ENCODE measurements at places on chromosomes 16 and 17.

- no peak for DNase-seq
These were observed 318.1 kb upstream of the GOT2 start for GRCh38 chr16:59052231-59052630.

GRCh38 chr17:29257756-29258155 is 11.1 kb downstream of the CRYBA1 start:
- no peak for DNase-seq

GRCh38 chr16:68921637-68922036 is 78.3 kb downstream of the TANGO6 start:
- DNase-seq: no peak

GRCh38 chr17:67573987-67574657 is 143.6 kb upstream of the NOL11 start:
- DNase-seq: no peak

DNA sequence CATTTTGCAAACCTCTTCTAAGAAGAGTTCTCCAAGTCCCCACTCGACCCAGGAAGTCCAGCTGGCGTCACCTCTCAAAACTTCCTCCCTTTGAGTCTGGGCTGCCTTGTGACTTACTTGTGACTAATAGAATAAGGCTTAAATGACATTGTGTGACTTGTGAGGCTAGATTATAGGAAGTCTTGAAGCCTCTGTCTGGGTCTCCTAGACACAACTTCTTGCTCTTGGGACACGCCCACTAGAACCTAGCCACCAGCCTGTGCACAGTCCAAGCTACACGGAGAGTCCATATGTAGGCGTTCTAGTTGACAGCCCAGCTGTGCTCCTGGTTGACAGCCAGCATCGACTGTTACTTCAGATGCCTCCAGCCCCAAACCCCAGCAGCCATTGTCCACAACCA is 66.7 kb upstream of the TANC2 start:
- no peak for DNase-seq

- DNase-seq: no peak
These were observed 71.9 kb upstream of the GSE1 start for GRCh38 chr16:85541181-85541580.

DNA sequence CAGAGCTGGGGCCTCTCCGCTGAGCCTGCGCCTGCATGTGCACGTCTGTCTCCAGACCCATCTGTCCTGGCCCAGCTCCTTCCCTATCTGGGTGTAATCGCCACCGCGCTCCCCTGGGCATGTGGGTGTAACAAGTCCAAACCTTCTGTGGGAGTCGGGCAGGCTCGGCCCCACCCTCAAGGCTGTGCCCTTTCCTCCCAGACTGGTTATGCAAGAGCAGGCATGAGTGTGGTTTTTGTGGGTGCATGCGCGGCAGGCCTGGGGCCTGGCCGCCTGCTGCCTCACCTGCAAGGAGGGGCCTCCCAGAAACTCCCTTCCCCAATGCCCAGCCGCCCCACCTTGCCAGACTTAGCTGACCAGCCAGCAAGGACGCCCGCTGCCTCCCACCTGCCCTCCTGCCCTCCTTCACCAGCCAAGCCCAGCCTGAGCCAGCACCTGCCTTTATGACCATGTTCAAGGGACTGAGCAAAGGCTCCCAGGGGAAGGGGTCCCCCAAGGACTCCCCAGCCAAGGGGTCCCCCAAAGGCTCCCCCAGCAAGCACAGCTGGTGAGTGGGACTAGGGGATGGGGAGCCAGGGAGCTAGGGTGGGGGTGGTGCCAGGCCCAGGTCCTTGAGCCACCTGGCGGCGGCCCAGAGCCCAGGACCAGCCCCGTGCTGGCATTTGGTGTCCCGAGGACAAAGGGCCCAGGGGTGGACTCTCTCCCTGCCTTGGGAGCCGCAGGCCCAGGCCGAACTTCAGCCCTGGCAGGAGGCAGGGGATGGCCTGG is at the start of gene EVPLL:
Gene EVPLL, plus strand, starts transcription at position 342 of the 768 bp plus-strand sequence. CDS start 3,160 bp downstream, outside the sequence.
- DNase-seq: no peak

DNA sequence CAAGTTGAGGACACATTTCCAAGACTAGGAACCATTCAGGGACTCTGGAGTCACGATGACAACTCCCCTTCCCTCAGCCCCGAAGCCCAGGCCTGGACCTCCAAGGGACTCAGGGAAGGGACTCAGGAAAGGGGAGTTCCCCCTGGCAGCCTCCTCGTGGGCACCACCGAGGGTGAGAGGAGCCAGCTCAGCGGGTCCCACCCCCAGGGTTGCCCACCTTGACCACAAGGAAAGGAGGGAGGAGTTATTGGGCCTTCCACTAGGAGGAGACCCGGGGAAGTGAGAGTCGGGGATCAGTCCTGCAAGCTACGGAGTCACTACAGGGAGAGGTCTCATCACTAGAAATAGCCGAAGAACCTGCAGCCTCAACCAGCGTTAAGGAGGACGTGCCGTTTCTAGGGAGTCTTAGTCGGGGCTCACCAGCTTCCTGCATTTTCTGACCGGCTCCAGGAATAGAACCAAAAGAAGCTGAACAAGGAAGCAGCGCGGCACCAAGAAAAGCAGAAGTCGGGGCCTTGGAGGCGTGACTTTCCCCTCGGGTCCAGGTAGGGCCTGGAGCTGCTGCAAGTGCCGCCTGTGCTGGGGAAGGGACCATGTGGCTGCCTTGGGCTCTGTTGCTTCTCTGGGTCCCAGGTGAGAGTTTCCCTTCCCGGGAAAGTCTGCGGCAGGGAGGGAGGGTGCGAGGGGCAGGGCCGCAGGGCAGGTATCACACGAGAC is at the start of gene CD300A:
Gene CD300A, plus strand, starts transcription at position 524 of the 717 bp plus-strand sequence. Its CDS starts 70 bp downstream, at position 594.
- no peak for DNase-seq

DNA sequence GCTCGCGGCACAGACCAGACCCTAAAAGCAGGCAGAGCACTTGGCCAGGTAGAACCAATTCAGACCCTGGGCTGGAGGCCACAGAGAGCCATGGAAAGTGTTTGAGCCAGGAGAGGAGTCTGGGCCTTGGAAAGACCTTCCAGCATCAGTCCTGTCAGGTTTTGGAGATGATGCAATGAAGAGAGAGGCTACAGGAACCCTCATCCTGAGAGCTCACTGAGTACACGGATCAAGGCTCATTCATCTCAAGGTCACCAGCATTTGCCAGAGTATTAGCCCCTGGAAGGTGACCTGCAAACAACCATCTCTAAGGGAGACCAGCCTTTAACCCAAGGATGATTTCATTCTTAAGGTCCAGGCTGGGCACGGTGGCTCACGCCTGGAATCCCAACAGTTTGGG is 27.8 kb downstream of the TLE7 start:
- no peak for DNase-seq

GRCh38 chr16:85869785-85870558 is 29.0 kb upstream of the IRF8 start:
- DNase-seq: peak; percentile 18

- no peak for DNase-seq
These were observed 309 bp downstream of the FOXJ1 start for GRCh38 chr17:76140661-76141211.

DNA sequence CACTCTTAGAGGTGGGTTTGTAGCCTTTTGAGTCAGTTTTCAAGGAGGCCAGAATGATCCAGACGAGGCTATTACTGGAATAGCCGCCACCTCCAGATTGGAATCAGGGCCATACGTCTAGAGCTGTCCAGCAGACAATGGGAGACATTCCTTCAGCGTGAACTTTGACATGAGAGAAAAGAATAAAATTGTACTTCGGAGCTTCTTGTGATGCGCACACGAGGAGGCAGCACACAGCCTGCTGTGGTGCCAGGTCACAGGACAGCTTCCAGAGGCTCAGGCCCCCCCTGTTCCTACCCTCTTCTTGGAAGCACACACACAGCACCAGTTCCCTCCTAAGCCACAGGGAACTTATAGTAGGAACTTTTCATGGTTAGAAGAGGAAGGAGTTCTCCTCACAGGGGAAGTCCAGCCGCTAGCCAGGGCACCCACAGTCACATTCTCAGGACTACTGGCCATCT is 81.0 kb downstream of the VPS53 start:
- DNase-seq: no peak

DNA sequence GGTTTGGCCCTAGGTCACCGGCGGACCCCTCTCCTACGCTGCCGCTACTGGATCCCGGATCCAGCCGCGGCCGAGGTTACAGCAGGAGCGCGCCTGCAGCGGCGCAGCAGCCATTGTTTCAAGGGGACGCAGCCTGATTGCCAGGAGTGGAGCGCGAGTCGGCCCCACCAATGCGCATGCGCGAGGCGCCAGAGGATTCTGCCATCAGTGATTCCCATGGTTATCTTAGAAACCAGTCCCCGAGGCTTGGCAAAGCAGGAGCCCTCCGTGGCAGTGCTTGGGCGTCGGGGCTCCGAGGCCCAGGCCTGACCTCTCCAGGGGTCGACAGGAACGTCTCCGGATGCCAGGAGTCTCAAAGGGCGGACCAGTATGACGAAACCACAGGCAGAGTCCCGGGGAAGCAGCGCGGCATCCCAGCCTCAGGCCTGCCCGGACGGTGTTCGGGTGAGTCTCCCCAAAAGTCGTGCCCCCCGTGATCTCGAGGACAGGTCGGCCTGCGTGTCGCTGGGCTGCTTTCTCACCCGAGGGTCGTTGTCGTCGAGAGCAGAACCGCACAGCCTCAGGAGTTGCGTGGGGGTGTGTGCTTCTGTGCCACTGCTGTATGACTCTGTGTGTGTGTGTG is 608.5 kb downstream of the KCNJ18 start:
- DNase-seq: no peak

DNA sequence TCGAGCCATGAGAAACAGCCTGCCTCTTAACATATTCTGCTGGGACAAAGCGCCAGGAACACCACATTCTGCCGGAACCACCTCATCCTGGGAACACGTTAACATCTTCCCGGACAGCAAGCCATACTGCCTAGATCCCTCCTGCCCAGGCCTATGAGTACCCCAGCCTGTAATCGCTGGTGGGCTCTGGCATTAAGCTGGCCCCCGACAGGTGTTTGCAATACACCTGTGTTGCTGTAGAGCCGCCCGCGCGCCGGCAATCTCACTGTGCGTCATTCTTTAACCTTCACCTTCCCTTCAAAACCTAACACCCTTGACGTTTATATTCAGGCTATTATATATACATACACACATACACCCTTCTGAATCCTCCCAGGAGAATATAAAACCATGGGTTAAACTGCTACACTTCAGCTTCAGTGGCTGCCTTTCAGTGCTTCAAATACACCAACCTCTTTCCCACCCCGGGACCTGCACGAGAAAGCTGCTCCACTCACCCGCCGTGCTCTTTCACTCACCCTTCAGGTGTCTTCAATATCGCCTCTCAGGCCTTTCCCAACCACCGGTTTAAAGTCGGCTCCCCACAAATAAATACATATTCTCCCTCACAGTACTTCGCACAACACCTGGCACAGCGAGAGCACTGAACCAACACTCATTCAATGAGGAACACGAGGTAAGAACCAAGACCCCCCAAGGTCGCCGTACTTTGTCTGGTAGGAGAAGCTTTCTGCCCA is 1.0 kb upstream of the ENDOV start:
- no peak for DNase-seq

DNA sequence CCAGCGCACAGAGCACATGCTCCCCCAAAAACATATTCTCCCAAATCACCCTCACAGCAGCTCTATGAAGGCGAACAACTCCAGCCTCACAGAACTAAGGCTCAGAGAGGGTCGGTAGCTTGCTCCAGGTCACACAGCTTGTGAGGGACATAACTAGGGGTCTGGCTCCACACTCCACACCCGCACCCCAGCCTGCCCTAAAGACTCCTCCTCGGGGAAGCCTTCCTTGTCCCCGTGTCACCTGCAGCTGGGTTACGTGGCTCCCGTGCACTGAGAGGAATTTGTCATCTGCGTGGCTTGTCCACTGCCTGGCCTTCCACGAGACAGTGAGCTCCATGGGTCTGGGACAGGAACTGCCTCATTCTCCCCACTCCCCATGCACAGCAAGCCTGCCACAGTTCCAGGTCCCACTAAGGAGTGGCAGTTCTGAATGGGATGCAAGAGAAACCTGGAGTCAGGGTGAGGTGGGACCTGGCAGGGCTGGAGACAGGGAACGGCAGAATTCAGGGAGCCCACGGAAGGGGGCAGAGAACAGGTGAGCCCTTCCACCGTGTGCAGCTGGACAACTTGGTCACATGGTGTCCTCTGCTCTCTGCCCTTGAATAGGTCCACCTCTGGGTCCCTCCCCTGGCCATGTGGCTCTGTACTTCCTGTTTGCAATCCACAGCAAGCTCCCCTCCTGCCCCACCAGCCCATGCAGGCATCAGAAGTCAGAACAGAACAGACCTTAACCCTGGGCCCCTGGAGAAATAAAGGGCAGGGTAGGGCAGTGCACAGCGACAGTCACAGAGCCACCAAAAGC is 27.4 kb downstream of the TNFRSF13B start:
- no peak for DNase-seq

DNA sequence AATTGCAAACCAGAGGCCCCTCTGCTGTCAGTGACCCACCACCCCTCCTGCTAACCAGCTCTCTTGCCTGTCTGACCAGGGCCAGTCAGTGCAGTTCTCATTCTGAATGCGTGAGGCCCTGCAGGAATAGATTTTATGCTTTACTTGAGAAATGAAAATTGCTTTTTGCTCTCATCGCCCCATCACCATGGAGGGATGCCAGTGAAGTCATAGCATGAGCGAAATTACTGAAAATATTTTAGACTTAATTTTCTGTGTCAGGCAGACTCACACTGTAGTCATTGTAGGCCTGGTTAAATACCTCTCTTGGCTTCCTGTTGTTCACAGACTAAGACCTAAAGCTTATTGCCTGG is 490.5 kb upstream of the CDH5 start:
- no peak for DNase-seq

GRCh38 chr17:6706499-6706898 is 6.7 kb downstream of the SLC13A5 start:
- no peak for DNase-seq

- peak; percentile 40 for DNase-seq
These were observed 11.1 kb downstream of the COG1 start for GRCh38 chr17:73203788-73204479.

- DNase-seq: no peak
These were observed 171.1 kb downstream of the SNX29 start for GRCh38 chr16:12147681-12148080.

DNA sequence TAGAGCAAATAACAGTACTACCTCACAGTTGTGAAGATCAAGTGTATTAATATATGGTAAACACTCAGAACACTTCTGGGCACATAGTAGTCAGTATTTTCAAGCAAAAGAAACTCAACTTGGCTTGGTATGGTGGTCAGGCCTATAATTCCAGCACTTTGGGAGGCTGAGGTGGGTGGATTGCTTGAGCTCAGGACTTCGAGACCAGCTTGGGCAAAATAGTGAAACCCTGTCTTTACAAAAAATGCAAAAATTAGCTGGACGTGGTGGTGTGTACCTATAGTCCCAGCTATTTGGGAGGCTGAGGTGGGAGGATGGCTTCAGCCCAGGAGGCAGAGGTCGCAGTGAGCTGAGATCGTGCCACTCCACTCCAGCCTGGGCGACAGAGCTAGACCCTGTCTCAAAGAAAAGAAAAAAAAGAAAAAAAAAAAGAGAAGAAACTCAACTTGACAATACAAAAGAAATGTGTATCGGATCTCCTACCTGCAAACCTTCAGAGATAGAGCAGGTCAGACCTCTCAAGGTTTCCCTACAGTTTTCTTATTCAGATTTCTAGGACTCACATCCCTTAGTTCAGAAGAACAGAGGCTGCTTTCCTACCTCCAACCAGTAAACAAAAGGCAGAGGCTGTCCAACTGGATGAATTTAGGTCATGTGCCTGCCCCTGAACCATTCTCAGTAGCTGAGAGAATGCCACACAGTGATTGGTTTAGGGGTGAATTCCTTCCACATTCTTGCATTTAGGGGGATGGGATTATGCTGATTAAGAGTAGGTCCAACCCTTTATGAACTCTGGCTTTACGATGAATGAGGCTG is 1.7 kb upstream of the KPNA2 start:
- DNase-seq: no peak

GRCh38 chr17:34776456-34777443 is 184.5 kb downstream of the CCT6B start:
- no peak for DNase-seq

- no peak for DNase-seq
These were observed 9.8 kb upstream of the CD300E start for GRCh38 chr17:74633326-74633725.

- no peak for DNase-seq
These were observed 255.3 kb downstream of the CPPED1 start for GRCh38 chr16:12548270-12548983.

Data from stimulated activated CD8-positive, alpha-beta memory T cell treated with anti-CD3 and anti-CD28 coated beads, Interleukin-4, amount 100 ng/mL, for 48 hours (primary cell).